ENCODE measurements at places on chromosomes 11 and 22.

GRCh38 chr11:114219559-114220349 is 76.4 kb upstream of the NNMT start:
- no peak for DNase-seq

DNA sequence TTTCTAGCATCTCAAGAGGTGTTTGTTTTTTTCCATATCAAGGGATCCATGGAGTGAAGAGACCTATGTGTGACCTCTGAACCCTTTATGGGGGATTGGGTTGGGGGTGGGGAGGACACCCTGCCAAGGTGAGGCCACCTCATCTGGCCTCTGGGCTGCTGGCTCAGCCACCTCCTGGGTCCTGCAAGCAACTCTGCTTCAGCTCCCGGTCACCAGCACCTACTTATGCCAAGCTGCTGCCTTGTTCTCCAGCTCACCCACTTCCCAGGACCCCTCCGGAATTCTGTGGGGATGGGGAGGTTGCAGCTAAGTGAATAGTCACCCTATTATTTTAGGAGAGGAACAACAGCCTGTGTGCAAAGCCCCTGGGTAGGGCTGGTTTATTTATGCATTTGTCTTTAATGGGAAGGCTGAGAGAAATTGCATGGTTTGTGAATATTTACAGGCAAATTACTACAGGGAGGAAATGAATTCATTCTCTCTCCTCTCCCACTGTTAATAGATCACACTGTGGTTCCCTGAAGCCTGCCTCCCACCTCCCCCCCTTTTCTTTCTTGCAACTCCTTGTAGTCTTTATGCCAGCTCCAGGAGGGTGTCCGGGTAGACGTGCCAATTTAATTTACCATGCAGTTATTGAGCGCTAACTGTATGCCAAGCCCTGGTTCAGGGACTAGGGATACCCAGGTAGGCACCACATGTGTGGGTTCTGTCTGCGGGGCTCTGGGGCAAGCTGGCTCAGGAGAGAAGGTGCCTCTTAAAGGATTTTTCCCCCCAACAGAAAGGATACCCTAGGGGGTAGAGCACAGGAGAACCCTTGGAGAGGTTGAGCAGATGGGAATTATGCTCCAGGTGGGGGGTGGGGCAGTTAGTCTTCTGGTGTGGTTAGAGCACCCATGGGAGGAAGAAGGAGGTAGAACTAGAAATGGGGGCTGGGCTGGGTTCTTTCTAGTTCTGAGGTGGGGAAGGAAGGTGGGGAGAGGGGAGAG is 50.7 kb downstream of the TSPAN18 start:
- no peak for DNase-seq

- DNase-seq = no peak
Measured at GRCh38 chr22:28647216-28647615, 32.4 kb downstream of the TTC28 start.

DNA sequence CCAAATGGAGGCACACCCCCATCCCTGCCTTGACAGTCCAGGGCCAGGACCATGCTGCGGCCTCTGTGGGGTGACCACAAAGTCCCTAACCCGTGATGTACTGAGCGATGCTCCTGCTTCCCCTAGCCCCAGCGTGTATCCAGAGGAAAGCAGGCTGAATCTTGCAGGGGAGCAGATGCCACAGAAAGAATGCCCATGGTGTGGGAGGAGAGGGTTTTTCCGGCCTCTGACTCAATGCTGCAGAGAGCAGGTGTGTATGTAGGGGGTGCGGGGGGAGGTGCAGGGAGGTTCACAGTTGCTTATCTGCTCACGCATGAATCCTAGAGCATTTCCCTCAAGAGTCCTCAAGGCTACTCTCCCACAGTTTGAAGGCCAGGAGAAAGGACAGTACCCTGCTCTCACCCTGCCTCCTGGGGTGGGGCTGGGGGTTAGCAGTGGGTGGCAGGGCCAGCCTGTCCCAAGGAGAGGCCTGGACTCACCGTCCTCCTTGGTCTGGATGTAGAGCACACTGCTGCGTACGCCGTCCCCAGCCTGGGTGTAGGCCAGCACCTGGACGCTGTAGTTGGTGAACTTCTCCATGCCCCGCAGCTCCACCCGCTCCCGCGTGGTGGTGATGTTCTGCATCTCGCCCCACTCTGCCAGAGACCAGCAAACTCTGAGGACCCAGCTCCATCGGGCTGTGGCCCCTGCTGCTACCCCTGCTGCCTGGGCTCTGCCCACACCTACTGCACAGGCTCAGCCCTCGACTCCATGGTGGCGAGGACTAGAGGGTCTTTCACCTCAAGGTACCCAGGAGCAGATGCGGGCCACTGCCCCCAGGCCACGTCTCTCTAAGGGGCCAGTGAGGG is 130.8 kb downstream of the CEP164 start:
- no peak for DNase-seq

DNA sequence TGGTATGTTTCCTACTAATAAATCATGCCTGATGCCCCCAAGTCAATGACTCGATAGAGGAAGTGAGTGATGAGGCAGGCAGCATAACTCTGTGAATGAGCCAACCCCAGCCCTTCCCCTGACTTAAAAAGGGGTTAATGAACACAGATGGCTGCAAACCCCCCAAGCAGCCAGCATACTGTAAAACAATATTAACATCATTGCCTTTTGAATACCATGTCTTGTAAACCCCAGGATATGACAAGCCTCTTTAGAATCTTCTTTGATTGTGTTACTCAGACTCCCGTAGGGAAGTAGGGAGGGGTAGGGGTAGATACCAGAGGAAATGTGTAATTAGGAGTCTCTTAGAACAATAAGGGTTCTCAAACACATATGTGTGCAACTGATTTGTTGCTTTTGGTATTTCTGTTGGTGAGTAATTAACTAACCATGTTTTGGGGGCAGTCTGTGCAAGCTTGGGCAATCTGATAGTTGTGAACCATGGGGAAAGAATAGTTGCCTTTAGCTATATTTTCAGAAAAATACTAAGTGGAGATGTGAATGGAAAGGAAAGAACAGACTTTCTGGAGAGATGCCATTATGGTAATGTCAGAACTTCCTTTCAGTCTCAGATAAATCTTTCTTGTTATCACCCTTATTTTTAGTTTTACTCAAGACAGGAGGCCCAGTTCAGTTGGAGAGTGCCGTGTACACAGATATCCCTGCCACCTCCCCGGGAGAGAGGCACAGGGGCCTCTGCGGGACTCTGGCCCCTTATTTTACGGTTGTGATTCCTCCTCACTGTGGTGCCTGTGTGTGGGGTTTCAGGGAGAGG is 701.8 kb downstream of the NTM start:
- DNase-seq = no peak

DNA sequence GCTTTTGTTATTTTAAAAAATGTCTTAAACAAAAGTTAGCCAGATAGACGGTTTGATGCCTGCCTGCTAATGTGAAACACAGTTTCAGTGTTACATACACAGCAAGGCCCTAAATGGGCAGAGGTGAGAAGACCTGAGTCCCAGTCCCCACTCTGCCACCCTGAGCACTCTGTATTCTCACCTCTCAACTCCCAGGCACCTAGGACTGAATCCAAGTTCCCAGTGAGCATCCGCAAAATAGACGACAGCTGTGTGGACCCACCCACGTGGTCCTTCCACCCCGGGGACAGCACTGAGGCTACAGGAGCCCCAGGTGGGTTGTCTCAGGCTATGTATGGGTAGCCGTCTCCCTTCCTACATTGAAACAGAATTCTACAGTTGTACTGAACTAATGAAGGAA is 111.5 kb downstream of the RPL27A start:
- no peak for DNase-seq

DNA sequence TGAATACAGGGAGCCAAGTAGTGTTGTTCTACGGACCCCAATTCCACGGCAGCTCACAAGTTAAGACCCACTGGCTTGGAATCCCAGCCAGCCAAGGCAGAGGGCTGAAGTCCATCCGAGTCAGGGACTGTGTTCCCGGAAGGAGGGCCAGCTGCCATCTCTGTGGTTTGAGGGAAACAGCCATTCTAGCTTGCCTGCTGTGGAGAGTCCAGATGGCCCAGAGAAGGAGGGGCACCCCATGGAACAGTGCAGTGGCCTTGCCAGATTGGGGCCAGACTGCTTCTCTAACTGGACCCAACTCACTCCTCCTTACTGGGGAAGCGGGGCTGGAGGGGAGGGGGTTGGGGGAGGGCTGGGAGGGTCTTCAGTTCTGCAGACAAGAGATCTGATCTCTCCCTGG is 156.4 kb downstream of the FAM181B start:
- no peak for DNase-seq

GRCh38 chr11:65787649-65788622 is 1.1 kb downstream of the OVOL1 start:
- DNase-seq = no peak

DNA sequence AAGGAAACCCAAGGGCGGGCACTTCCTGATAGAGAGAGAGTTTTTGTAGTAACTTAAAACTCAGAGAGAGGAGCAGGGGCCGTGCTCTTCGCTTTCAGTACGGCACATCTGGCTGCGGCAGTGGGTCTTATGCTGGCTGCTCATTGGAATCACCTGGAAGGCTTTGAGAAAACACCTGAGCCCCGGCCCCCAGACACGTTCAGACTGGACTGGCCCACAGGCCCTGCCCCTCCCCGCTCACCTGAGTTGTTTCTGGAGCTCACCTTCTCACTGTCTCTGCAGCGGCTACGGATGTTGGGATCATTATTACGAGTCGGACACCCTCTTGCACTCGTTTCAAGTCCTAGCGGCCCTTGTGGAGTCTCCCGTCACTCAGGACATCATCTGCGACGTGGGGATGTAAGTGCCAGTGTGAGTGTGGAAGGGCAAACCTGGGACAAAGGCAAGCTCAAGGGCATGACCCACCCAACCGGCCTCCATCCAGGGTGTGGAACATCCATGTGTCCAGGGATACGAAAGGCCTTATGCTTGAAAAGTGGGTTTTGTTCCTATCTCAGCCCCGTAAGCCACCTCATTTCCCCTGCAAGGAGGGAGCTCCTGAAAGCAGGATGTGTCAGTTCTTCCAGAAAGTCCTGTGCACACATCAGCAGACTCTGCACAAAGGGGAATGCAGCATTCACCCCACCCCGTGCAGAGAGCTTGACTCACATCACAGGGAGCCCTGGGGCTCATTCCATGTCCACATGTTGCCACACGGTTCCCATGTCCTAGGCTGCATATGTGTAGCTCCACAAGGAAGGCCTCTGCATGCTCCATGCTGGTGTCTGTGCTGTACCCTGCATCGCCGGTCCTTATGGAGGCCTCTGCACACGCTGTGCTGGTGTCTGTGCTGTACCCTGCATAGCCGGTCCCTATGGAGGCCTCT is 5.4 kb downstream of the NADSYN1 start:
- no peak for DNase-seq

DNA sequence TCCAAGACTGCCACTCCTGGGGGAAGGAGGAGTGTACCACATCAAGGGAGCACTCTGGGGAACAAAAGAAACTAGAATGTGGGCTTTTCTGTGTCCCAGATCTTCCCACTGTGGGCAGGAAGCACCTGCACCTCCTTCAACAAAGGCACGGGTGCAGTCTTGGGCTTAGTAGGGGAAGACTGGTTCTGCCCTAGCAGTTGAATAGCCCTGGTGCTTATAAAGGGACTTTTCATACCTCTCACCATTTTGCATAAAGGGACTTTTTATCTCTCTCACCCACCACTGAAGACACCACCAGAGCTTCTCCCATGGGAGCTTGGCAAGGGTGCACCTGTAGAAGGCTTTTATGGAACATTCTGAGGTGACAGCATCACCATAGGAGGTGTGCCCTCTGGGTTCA is 65.8 kb upstream of the MS4A8 start:
- no peak for DNase-seq

- no peak for DNase-seq
Measured at GRCh38 chr11:79626135-79627075, 185.6 kb upstream of the TENM4 start.

- no peak for DNase-seq
Measured at GRCh38 chr11:83572581-83573496, 286.7 kb upstream of the CCDC90B start.

GRCh38 chr11:17077240-17077519 is 287 bp downstream of the RPS13 start:
- no peak for DNase-seq

DNA sequence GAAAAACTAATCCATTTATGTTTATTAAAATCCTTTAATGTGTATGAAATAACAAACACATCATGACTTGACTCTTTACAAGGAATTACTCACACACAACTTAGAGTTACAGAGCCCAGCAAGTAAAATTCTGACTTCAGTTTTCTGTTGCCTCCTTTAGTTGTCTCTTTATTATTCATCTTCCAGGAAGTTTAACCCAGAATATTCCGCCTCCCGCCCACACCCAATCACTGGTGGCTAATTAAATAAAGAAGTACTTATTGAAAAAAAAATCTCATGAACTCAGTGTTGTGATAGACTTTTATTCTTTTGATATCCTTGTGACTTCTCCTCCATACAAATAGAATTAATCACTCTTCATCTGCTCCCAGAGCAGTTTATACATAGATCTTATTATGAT is 61.9 kb downstream of the MUC15 start:
- no peak for DNase-seq

GRCh38 chr11:93059117-93059957 is 89.9 kb downstream of the MTNR1B start:
- DNase-seq = no peak

GRCh38 chr11:76902121-76903014 is 41.6 kb downstream of the ACER3 start:
- no peak for DNase-seq

Data from endothelial cell (in vitro differentiated cells).